Activated T-cell treated with anti-CD3 and anti-CD28 coated beads for 1 hour (primary cell): ENCODE measurements at places on chromosomes 1 and 21.

DNA sequence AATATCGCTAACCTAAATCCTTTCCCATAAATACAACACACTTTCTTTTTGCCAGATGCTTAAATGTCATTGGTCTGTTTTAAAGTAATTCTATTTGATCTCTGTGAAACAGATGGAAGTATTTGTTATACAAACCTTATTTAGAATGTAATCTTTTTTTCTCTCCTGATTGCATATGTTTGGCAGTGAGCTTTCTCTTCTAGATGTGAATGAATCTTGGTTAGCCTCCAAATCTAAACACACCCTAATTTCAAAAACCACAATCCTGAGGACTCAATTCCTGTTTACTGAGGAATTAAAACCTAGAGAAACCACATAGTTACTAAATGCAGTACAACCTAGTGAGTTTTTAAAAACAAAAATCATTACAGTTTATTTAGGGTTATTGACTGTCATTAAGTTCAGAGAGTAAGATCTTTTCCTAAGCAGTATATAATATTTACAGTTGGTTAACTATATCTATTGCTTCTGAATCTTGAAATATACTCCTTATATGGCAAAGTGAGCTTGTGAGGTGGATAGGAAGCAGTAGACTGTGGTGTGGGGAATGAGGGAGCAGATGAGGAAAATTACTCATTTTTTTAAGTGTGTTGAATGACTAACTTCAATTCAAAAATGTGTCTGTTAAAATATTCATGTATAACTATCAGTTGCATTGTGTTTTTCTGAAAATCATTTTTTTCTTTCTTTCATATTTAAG lies 218.7 kb downstream of the FMN2 start:
- no peak for DNase-seq

DNA sequence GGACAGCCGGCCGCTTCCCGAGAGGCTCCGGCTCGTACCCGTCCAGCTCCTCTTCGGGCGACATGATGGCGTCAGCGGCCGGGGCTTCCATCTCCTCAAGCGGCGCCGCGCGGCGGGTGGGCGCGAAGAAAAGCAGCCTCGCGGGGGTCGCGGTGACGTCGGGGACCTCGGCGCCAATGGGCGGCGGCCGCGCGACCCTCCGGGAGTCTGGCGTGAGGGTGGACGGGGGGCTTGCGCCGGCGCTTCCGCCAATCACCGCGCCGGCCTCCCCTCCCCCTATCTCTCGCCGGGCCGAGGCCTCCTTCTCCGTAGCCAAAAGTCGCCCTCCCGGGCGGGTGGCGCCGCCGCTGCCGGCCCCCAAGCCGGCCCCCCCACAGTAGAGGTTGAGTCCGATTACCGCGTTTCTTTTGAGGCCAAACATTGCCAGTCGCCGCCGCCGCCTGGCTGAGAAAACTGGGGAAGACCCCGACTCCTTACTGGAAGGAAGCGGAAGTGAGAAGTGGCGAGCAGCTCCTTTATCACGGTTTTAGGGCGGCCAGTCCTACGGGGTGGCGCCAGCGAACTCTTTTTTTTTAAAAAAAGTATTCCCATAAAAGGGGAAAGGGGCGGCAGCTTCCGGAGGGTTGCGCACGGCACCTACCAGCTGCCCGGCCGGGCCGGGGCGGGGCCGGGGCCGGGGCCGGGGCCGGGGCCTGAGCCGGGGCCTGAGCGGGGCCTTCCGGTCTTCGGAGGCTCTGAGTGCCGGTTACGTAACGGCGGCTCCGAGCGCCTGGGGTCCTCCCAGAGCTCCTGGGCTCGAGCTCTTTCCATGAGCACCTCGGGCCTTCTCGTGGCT lies at the start of gene MCL1:
MCL1 (minus strand) TSS at position 501 of the 835 bp plus-strand sequence; CDS start at position 421, 80 bp downstream.
- peak; percentile 76 for DNase-seq

- DNase-seq: no peak
Measured at GRCh38 chr1:57987523-57987922, 559.0 kb downstream of the OMA1 start.

- DNase-seq: no peak
Measured at GRCh38 chr1:183048087-183049085, 25.2 kb downstream of the LAMC1 start.
